Coronary artery (tissue), 2 donors: ENCODE measurements at places on chromosomes 1 and 21.

GRCh38 chr1:245835386-245835785, 671.7 kb downstream of the SMYD3 start:
- DNase-seq: no peak

GRCh38 chr1:99565606-99566289, 80.2 kb upstream of the PALMD start:
- DNase-seq: no peak

GRCh38 chr1:109657970-109658369, 2.1 kb downstream of the GSTM4 start:
- DNase-seq: no peak

- no peak for DNase-seq
Measured at GRCh38 chr1:94071391-94071790, 49.6 kb downstream of the ABCA4 start.

- DNase-seq: no peak
Measured at GRCh38 chr1:21773585-21773984, 9.4 kb downstream of the USP48 start.

DNA sequence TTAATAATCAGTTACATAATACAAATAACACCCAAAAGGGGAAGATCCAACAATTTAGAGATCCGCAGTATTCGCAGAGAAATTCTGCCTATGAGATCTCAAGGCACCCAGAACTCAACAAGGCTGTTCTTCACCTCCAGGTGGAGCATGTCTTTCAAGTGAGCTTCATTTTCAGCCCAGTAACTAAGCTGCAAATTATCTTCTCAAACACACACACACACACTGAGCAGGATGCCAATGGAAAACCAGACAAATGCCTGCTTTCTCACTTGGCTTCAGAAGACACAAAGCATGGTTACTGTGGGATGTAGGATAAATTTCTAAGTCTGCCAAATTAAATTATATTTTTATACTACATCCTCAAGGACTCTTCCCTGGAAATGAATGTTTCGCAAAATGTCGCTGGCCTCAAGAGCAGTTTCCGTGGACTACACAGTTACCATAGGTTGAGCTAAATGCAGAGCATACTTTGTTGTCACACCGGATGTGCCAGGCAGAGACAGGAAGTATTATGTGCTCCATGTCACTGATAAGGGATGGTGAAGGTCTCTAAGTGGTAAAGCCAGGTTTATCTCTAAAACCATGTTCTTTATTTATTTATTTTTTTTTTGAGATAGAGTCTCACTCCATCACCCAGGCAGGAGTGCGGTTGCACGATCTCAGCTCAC, 30.3 kb downstream of the UBR4 start:
- no peak for DNase-seq

- no peak for DNase-seq
Measured at GRCh38 chr1:18972531-18972930, 16.1 kb upstream of the IFFO2 start.

DNA sequence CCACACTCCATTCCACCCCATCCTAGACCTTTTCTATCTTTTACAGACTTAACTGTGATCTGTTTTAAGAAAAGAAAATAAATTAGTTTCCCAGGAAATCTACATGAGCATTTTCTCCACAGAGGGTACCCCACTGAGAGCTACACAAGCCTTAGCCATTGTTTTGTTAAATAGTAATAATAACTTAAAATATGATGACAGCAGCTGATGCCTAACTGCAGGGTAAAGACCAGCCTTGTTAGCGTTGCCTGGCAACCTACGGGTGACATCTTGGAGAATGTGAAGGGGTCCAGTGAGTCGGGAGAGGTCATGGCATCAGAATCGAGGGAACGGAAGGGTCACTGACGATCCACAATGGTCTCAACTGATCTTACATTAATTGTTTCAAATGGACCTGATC, 233.2 kb upstream of the PBX1 start:
- no peak for DNase-seq

GRCh38 chr1:165539306-165539705, 4.5 kb upstream of the LRRC52 start:
- DNase-seq: no peak

GRCh38 chr1:207302618-207303393, 18.7 kb upstream of the CD55 start:
- DNase-seq: no peak

DNA sequence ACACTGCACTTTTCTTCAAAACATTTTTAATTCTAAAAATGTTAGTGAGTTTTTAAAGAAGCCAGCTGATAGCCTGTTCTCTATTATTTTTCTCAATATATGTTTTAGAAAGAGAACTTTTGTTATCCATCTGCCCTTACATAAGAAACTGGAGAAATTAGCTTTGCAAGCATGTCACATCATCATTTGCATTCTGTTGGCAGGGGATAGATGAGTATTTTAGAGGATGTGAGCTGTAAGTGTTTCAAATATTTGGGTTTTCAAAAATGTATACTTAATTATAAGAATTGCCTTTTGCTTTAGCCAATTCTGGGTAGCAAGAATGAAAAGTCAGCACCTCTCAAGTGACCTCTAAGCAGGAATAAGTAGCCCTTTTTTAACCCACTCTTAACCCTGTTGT, 7.4 kb downstream of the NFIA start:
- no peak for DNase-seq

DNA sequence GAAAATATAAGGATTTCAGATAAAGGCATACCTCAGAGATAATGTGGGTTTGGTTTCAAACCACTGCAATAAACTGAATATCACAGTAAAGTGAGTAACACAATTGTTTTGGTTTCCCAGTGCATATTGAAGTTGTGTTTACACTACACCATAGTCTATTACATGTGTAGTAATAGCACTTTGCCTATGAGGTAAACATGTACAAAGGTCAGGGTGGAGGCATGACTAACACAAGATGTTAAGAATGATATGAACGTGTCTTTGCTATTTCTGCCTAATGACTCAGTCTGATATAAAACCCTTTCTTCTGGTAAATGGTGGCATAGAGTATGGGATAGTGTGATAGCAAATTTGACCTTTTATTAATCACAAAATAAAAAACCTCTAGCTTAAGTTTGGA, 621.5 kb upstream of the ADGRL2 start:
- DNase-seq: no peak
